NCI-H2227 treated with DMSO at 0.1 percent for 48 hours (cell line): ENCODE measurements at places on chromosomes 6 and 20.

- DNase-seq, result peak; percentile 71
Measured at GRCh38 chr6:27777614-27778355, 134.4 kb downstream of the OR2B2 start.

DNA sequence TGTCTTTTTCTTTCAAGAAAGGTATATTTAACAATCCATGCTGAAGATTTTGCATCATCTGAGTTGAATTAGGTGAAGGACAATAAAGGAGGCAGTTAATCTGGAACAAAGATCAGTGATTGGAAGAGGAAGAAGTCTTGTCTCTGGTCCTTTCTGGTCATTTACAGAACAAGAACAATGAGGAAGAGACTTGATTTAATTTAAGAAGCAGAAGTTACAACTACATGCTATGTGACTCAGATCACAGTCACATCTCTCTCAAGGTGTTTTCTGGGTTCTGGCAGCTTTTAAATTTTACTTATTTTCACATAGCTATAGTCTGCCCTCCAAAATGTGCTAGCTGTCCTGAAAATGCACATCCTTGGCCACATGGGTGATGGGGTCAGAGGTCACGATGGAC, 53.5 kb upstream of the DEK start:
- no peak for DNase-seq

DNA sequence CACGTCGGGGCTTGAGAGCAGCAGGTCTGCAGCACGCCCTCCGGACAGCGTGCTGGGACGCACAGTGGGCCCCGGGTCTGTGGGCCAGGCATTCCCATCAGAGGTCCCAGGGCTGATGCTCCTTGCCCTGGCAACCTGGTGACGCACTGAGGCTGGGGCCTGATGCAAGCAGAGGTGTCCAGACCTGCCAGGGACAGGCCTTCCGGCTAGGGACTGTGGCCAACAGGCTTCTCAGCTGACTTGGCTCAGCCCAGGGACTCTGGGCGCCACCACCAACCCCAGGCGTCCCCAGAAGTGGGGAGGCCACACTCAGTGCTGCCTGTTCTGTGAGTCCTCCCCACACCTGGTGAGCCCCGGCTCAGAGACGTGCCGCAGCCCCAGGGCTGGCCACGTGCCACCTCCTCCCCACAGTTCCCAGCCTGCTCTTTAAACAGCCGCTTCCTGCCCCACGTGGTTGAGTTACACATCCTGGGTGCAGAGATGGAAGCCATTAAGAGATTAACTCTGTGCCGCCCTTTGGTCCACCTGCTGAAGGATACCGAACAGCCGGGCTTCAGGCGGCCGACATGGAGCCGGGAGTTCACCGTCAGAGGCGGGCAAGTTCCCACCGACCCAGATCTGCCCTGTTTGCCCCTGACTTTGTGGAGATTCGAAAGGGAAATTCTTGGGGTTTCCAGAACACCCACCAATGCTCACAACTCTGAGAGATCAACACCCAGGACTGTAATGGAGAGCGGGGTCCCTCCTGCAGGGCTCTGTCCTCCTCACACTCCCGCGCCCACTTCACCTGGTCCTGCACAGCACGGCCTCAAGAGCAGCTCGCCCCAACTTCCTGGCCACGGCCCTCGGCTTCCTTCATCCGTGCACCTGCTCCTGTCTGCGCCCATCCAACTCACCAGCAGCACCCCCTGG, 37.6 kb upstream of the ZBP1 start:
- no peak for DNase-seq

GRCh38 chr6:167093922-167094432, 28.9 kb upstream of the CCR6 start:
- DNase-seq, result no peak

GRCh38 chr6:31332637-31333602, 24.1 kb downstream of the HLA-B start:
- DNase-seq, result no peak

DNA sequence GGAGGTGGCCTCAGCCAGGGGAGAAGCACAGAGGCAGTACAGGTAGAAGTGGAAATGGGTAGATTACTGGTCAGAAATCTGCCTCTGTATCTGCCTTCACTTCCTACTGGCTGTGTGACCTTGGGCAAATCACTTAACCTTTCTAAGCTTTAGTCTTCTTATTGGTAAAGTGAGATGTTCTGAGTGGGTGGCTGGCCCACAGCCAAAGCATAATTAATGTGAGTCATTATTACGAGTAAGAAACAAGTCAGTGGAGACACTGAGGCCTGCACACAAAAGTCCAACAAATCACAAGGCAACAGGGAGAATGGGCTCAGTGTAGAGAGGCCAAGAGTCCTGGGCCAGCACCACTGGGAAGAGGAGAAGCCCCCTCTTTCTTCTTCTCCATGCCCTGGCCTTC, 39.1 kb downstream of the NRN1 start:
- no peak for DNase-seq

GRCh38 chr6:158648682-158649131, 1.1 kb upstream of the SYTL3 start:
- DNase-seq, result no peak

DNA sequence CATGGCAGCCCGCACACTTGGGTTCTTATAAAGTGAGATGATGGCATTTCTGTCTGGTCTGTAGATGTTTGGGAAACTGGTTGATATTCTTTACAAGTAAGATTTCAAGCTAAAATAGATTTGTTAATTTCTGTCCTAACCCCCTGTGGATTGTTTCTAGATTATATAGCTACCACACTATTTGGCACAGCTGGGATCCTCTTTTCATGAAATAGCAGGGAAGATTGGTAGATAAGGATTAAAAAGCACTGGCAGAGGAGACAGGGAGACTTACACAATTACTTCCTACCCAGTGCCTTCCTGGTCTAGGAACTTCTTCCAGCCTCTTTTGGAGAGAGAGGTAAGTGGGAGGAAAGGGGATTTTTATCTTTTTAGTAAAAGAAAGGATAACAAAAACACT, 13.2 kb upstream of the ATXN1 start:
- DNase-seq, result no peak

- no peak for DNase-seq
Measured at GRCh38 chr20:20205141-20205861, 153.0 kb downstream of the CFAP61 start.

DNA sequence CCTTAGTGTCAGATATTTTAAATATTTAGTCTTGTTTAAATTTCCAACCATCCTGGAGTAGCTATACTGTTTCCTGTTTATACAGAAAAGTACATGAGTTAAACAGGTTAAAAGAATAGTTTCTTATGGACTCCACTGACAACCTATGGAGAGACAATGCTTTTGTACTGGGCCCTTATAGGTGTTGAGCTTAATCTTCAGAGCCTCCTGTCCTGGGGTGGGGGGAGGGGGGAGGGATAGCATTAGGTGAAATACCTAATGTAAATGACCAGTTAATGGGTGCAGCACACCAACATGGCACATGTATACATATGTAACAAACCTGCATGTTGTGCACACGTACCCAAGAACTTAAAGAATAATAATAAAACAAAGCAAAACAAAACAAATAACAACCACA, 322.9 kb downstream of the GRIK2 start:
- no peak for DNase-seq

- no peak for DNase-seq
Measured at GRCh38 chr6:27575594-27576361, 102.9 kb upstream of the ZNF184 start.

- peak; percentile 91 for DNase-seq
Measured at GRCh38 chr20:32535953-32536823, 48.9 kb downstream of the NOL4L start.

- DNase-seq, result no peak
Measured at GRCh38 chr20:52867305-52867704, 104.9 kb upstream of the TSHZ2 start.

GRCh38 chr6:158627940-158628211, 16.7 kb downstream of the DYNLT1 start:
- DNase-seq, result no peak

DNA sequence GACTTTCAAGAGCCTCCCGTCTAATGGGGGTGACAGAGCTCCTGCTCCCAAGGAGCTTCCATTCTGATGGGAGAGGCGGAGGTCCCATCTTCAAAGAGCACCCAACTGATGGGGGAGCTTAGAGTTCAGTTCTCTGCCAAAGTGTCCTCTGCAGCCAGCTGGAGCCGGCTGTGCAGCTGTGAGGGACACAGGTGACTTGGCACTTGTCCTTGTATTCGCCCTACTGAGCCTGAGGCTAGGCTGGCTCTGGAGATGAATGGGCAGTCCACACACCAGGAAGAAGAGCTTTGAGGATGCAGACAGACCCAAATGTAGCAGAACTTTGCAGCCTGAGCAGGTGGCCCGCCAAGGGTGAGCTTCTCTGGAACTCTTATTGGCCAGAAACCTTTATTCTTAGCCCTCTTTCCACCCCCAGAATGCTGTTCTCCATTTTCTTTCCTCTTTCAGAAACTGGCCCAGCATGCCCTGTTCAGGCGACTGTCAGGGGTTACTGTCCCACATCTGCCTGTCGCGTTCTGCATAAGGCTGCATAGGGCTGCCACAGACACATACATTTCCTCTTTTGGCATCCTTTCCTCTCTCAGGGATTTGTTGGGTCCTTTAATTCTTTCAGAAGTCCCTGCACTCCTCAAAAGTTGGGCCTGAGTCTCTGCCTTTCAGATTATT, 108.7 kb upstream of the LRFN2 start:
- no peak for DNase-seq

DNA sequence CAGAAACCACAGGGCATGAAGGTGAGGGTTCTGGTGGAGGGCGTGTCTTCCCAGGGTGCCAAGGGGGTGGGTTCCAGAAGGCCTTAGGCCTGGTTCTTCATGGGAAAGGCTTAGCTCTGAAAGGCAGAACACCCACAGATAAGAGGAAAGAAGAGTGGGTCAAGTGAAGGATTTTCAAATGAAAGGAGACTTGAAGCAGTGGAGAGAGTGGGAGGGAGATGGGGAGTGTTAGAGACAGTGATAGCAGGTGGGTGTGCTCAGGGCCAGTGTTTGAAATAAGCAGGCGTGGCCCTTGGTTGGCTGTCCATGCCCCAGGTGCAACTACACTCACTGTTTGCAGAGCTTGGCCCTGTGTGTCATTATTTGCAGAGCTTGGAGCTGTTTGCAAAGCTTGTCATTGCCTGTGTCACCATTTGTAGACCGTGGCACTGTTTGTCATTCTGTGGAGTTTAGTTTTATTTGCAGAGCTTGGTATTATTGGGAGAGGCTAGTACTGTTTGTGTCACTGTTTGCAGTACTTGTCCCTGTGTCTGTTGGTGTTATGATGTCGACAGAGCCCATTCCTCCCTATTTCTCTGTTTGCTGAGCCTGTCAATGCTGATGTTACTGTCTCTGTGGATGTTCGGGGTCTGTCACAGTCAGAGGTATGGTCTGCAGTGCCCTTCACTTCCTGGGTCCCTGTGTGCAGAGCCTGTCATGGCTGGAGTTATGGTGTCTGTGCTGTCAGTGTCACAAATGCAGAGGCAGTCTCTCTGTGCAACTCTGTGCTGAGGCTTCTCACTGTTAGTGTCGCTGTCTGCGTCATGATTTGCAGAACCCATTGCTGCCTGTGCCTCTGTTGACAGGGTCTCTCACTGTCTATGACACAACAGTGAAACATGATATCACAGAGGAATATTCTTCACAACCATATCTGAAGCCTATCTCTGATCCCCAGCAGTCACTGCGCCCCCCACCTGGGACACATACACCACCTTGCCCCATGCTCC, 127.7 kb upstream of the LRFN2 start:
- DNase-seq, result no peak

DNA sequence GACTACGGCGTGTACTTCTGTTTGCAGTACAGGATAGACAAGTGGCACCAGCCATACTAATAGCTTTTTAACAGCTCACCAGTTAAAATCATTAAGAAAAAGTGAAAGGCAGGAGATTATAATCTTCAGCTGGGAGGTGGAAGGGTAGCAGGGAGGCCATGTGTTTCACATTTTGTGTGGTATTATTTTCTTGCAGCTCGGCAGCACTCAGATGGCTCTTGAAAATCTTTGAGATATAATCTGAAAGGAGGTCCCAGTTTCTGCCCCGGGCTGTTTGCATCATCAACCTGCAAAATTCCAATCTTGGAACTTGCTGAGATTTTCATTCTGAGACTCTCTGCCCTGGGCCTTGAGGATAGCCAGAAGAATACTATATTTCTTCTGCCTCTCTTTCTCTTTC, 87.5 kb upstream of the HDAC2 start:
- DNase-seq, result no peak

DNA sequence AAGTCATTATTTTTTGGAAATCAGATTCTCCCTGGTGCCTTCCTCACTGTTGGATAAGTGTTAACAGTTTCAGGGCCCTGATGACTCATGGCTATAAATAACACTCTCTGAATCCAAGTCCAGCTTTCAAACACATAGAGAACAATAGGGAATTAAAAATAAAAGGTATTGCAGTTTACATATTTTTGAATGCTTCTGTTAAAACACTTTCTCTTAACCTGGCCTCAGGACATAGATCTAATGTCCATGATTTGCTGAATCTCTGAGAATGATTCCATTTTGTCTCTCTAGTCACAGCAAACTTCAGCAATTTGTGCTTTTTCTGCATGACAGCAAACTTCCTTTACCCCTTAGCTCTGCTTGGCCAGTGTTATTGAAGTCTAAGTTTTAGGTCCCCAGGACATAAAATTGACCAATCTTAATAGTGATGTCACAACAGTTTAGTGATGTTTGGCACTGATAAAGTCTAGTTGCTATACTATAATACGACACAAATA, 1192.4 kb upstream of the CITED2 start:
- DNase-seq, result no peak

- DNase-seq, result no peak
Measured at GRCh38 chr6:126909493-126909892, 209.0 kb upstream of the RSPO3 start.

DNA sequence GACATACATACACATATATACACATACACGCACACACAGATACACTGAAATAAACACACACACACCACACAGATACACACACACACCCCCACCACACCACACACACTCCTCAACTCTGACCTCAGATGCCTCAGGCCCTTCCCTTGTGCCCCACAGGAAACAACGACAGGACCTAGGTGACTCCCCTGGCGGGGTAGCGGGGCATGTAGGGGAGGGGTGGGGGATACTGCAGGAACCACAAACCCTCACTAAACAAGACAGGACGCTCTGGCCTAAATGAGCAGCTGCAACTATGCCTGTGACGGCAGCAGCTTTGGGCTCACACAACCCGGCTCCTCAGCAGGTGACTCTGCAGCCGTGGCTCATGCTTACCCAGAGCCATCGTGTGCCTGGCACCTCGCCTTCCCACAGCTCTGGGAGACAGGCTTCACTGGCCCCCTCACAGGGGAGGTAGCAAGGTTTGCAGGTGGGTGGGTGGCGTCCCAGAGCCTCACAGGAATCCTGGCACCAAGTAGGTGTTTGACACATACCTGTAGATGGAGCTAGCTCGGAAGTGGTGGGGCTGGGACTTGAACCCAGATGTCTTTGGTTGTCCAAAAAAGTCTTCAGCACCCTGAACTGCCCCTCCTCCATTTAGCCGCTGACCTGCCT, 100.8 kb downstream of the GRM4 start:
- DNase-seq, result no peak
